Transverse colon (tissue), 4 donors: ENCODE measurements at places on chromosomes 3 and 15.

DNA sequence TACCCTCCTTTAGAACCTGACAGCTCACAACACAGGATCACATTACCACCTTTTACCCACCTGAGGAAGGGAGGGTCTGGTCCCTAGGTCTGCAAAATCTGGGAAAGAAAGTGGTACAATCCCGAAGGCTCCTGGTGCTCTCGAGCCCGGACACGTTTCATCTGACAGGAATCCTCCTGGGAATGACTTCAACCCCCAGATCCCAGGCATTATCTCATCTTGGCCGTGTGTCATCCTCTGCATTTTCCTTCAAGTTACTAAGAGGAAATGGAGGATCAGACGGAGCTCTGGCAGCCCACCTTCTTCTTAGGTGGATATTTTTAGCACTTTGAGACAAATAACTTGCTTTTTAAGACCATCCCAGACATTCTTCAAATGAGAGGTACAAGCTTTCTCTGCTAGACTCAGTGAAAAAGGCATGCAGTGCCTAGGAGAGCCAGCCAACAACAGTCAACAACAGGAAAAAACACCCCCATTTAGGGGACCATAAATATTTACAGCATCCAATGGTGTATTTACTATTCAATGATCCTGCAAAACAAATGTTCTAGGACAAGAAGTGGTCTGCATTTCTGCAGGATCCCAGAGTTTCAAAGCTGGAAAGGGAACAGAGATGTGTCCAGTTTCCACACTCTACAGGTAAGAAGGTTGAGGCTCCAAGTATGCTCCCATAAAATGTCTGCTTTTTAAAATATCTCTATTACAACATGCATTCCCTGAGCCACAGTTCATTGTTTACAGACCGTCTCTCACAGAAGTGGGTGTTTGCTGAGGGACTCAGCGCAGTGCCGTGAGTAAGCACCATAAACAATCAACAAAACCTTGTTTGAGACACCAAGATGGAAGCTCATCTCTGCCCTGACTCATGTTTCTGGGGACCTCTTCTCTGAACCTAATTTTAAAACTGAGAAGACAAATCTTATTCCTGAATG lies 38.3 kb upstream of the ARHGEF3 start:
- no peak for DNase-seq

GRCh38 chr15:59339252-59339672 lies 33.4 kb downstream of the MYO1E start:
- DNase-seq: no peak

GRCh38 chr3:146777941-146778340 lies 172.8 kb upstream of the PLSCR5 start:
- DNase-seq: no peak

- no peak for DNase-seq
These were observed 204.9 kb upstream of the CGNL1 start for GRCh38 chr15:57171426-57171825.

- DNase-seq: no peak
These were observed 22.0 kb downstream of the RBP1 start for GRCh38 chr3:139517321-139518065.

DNA sequence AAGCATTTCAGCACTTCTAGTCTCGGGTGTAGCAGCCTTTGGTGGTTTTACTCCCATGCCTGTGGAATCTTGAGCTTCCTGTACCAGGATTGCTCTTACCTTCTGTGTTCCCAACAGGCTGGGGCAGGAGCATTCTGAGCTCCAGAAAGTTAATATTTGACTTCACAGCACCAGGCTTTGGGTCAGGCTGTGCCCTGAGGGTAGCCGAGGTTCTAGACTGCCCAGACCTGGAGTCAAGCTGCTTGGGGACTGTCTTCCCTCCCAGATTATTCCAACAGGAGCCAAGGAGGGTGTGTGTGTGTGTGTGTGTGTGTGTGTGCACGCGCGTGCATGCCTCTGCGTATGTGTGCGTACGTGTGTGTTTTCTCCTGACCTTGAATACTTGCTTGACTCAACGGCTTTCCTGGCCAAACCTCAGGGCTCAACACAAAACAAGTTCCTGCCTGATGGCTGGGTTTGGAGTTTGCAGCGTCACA lies 94.8 kb downstream of the FLNB start:
- no peak for DNase-seq

GRCh38 chr15:25683911-25684310 lies 179.2 kb downstream of the ATP10A start:
- DNase-seq: no peak

DNA sequence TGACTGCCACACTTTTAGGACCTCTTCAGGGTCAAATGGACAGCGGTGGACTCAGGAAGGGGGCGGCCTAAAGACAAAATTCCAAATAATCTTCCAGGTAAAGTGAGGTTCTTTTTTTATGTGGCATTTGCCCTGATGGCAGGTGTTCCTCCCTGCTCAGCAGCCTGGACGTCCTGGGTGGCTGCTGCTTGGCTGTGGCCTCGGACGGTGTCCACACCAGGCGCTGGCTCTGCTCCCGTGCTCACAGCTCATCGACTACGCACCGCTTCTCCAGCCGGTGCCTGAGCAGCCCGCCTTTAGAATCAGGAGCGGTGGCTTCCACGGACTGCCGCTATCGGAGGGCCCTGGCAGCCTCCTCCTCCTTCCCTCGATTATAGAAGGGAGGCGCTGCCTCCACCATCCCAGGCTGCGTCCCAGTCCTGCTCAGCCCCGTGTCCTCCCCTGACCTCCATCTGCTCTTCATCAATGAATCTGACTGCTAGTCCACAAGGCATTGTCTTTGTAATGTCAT lies 41.9 kb downstream of the PCSK6 start:
- no peak for DNase-seq

DNA sequence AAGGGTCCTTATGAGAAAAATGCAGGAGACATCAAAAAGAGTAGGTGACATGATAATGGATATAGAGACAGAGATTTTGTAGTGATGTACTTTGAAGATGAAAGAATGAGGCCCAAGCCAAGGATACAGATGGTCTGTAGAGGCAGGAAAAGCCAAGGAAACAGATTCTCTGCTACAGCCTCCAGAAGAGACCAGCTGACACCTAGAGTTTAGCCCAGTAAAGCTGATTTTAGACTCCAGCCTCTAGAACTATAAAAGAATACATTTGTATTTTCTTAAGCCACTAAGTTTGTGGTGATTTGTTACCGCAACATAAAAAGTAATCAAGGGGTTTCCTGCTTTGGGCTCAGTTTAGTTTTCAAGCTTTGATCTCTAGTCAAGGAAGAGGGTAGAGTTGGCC lies 64.8 kb downstream of the STRIT1 start:
- no peak for DNase-seq

- DNase-seq: no peak
These were observed 65.3 kb downstream of the LRTM1 start for GRCh38 chr3:54862526-54862925.

- no peak for DNase-seq
These were observed 204.7 kb upstream of the MCTP2 start for GRCh38 chr15:94026458-94027304.

- DNase-seq: no peak
These were observed 85.7 kb downstream of the MSL2 start for GRCh38 chr3:136110481-136110880.

DNA sequence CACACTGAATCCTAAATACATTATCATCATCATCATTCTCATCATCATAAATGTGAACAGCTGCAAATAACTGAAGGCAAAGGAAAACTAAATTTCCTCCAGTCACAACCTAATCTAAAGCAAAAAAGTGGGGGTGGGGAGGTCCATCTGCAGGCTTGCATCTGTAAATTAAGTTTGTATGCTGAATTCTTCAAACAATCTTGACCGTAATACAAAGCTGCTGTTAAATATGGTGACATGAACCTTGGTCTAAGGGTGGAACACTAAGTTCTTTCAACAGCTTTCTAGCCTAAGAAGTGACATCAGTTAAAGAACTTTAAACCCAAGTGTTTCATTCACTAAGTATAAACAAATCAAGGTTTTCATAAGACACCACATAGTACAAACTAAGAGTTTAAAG lies 4.3 kb downstream of the LRRFIP2 start:
- no peak for DNase-seq

DNA sequence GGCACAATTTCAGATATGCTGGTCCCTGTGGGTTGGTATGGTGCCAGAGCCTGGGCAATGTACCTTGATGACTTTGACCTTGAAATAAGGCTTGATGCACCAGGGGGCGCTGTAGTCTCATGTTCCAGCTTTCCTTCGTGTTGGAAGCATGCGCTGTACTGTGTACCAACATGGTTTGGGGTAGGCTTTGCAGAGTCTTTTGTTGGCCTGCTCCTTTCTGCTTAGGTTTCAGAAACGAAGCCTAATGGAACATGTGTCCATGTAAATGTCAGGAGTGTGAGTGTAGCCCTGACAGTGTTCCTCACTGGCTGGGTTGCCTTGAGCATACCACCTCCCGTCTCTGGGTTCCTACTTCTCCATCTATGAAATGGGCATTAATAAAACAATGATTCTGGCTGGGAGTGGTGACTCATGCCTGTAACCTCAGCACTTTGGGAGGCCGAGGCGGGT lies 3.6 kb upstream of the CCR4 start:
- peak; percentile 89 for DNase-seq

DNA sequence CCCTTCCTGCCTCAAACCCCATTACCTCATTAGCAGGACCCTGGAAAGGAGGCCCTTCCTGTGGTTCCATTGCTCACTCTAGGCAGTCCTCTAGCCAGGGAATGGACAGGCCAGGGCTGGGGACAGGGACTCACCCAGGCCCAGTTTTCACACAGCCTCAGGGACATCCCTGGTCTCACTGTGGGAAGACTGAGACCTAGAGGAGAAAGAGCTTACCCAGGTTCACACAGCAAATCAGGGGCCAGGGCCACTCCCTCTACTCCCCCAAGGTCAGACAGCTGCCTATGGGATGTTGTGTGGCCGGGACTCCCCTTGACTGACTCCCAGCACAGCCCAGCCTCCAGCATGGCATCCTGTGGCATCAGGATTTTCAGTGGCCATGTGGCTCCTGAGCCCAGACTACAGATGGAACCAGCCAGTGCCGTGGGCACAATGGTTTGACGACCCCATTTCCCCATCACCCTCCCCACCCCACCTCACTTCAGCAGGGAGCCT lies 49.3 kb downstream of the ADAMTS7 start:
- no peak for DNase-seq

GRCh38 chr3:142444343-142444742 lies 3.5 kb downstream of the XRN1 start:
- DNase-seq: no peak

- DNase-seq: no peak
These were observed 46.3 kb upstream of the EIF3J start for GRCh38 chr15:44490622-44491021.

- no peak for DNase-seq
These were observed 70.9 kb downstream of the CGGBP1 start for GRCh38 chr3:87987952-87988351.

DNA sequence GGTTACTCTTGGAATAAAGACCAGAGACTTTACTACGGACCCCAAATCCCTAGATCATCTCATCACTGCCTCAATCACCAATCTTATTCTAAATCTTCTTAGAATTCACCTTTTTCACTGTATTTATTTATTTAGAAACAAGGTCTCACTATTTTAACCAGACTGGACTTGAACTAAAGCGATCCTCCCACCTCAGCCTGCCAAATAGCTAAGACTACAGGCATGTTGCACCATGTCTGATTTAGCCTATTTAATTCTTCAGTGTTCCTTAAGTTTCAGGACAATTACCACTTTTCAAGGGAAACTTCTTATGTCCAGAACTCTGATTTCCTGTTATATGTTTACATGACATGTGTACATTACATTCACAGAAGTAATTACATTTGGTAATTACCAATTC lies 238.0 kb upstream of the COL8A1 start:
- no peak for DNase-seq

DNA sequence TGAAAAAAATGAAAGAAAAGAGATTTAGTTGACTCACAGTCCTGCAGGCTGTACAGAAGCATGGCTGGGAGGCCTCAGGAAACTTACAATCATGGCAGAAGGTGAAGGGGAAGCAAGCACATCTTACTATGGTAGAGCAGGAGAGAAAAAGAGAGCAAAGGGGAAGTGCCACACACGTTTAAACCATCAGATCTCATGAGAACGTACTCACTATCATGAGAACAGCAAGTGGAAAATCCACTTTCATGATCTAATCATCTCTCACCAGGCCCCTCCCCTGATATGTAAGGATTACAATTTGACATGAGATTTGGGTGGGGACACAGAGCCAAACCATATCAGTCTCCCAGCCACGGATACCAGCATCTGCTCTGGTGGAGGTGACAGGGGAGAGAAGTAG lies 50.8 kb upstream of the CPOX start:
- DNase-seq: no peak

DNA sequence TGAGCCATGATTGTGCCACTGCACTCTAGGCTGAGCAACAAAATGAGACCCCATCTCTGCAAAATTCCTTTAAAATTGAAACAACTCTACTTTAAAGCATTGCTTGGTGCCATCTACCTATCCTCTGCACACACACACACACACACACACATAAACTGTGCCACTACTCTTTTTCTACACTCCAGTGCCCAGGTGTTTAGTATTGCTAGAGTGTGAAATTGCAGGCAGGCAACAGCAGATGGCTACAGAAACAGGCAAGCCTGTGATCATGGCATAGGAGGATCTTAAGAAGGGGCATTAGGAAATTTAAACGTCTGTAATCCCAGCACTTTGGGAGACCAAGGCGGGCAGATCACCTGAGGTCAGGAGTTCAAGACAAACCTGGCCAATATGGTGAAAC lies 39.0 kb downstream of the SIDT1 start:
- no peak for DNase-seq

DNA sequence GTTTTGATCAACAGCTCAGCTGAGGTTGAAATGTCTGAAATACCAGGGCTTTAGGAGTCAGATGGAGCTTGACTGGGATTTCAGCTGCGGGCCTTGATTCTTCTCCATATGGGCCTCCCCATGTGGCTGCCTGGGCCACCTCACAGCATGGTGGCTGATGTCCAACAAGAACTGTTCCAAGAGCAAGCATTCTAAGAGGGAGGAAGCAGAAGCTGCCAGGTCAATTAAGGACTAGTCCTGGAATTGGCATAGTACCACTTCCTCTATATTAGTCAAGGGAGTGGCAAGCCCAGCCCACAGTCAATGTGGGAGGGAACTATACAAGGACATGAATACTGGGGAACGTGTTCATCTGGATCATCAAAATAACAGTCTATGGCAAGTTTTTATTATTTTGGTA lies 181.7 kb upstream of the ANKRD28 start:
- DNase-seq: no peak

- peak; percentile 70 for DNase-seq
These were observed 395.2 kb upstream of the TPM1 start for GRCh38 chr15:62647202-62647842.

DNA sequence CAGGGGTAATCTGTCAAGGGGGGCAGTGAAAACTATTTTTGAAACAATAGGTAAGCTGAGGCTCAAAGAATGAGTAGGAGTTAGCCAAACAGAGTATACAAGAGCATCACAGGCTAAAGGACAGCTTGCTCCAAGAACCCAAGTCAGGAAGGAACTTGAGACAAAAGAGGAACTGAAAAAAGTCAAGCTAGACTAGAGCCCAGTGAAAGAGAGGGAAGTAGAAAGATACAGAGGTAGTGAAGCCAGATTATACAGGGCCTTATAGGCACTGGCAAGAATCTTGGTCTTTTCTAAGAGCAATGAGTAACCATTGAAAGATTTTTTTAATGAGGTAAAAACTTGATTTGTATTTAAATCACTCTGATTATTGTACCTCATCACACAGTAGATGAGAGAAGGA lies 69.9 kb downstream of the FILIP1L start:
- no peak for DNase-seq
